ENCODE measurements at places on chromosomes 3 and 15.
A peak's percentile ranks its signal among the peaks of the same experiment; 100 is the strongest.

- no peak for DNase-seq
Observed at GRCh38 chr3:3134750-3135448, 8.2 kb downstream of the TRNT1 start.

DNA sequence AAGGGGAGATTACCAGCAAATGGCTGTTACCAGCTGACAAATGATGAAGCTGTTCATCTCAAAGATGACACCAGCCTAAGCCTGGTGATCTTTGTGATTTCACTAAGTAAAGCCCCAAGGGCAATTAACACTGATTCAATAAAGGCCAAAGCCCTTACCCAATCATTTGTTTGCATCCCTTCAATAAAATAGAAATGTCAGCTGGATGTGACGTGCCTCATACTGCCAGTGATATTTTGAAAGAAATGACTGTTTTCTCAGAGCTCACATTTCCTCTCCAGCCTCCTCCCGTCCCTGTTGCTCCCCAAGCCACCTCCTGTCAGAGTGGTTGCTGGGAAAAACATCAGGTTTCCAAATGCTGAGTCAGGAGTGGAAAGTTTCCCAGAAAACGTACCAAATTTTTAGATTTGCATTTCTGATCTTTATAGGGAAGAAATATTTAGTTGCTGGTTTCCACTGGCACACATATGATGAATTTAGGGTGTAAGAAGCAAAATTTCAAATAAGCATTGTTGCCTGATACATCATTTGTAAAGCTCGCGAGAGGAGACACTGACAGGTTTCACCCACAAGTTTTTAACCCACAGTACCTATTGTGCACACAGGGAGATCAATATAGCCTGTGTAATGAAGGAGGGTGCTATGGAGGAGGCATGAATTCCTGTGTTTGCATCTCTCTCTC is 21.0 kb downstream of the C2CD4A start:
- no peak for DNase-seq

GRCh38 chr3:4493941-4494894 is 1.1 kb downstream of the ITPR1 start:
- no peak for DNase-seq

- no peak for DNase-seq
Observed at GRCh38 chr3:54357301-54357700, 234.9 kb downstream of the CACNA2D3 start.

GRCh38 chr15:62112616-62113593 is 46.1 kb downstream of the C2CD4A start:
- no peak for DNase-seq

DNA sequence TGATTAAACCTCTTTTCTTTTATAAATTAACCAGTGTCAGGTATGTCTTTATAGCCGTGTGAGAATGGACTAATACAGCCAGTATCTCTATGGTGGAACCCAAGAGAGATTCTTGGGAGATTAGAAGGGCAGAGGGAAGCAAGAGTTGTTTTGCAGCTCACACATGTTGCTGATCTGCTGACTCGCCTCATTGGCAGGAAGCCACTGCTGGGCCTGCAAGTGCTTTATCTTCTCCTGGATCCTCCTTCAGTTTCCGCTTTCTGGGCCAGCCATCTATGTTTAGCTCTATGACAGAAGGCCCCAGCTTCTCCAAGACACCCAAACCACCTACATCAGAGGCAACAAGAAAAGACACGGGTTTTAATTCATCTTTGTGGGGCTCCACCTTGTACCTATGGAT is 23.4 kb upstream of the GALNT15 start:
- DNase-seq, result no peak

- no peak for DNase-seq
Observed at GRCh38 chr15:72972362-72972761, 79.9 kb upstream of the NEO1 start.

DNA sequence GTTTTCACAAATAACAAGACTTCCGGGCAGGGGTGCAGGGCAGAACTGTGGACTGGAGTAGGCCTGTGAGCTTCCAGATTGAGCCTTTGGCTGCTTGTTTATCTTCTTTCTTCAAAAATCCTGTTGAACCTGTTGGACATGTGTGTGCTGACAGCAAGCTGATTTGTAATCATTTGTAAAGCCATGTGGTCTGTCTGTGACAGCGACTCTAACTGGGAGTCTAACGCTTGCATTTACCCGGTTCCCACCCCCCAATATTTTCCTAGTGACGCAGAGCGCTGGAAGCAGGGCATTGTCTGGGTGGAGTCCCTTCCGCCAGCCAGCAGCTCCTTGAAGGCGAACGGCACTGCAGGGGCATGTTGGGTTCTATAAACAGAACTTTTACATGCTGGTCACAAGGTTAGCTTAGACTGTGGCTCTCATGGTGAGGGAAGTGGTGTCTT is 85.7 kb upstream of the MYZAP start:
- no peak for DNase-seq

DNA sequence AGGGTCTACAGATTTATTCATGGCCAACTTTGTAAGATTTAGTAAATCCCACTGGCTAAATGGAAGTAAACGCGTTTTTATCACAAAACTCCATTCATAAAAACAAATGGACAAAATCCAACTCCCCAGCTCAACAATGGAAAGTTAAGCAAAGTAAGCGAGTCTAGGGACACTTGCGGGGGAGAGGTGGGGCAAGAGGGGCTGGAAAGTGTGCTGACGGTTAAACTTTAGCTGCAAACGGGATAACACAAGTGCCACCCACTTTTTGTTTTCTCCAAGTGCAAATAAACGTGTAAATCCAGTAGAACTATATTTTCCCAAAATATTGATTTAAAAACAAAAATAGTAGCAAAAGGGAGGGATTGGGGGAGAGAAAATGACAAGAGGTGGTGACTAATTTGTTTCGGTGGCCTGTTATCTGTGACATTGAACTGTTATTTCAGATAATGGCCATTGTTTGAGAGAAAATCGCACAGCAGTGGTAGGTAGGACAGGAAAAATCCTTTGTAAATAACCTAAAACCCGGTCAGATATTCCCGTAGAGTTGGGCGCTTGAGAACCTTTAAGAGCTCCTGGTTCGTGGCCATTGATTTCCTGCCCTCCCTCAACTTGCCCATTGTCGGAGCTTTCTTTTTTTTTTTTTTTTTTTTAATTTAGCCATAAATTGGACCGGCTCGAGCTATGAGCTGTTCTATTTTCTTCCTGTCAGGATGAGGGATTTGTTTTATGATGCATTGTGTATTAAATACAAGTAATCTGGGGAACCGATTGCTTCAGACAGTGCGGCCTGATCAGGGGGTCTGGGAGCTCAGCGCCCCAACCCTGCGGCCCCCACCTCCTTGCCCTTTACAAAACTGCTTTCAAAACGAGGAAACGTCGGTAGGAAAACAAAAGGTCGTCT is 514.8 kb downstream of the MECOM start:
- DNase-seq, result no peak

- DNase-seq, result no peak
Observed at GRCh38 chr3:8619548-8619947, 25.1 kb downstream of the SSUH2 start.

DNA sequence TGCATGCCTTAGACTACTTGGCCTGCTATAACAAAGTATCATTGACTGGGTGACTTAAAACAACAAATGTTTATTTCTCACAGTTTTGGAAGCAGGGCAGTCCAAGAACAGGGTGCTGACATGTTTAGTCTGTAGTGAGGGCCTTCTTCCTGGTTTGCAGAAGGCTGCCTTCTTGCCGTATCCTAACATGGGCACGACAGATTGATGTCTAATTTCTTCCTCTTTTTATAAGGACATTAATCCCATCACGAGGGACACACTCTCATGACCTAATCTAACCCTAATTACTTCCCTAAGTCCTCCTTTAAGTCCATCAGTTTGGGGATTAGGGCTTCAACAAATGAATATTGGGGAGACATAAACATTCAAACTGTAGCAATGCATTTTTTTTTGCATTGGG is 10.9 kb upstream of the GOLGA8B start:
- no peak for DNase-seq

GRCh38 chr3:126159476-126159875 is 20.9 kb downstream of the ALDH1L1 start:
- DNase-seq, result no peak

GRCh38 chr3:108300103-108300849 is 3.9 kb downstream of the HHLA2 start:
- DNase-seq, result no peak

DNA sequence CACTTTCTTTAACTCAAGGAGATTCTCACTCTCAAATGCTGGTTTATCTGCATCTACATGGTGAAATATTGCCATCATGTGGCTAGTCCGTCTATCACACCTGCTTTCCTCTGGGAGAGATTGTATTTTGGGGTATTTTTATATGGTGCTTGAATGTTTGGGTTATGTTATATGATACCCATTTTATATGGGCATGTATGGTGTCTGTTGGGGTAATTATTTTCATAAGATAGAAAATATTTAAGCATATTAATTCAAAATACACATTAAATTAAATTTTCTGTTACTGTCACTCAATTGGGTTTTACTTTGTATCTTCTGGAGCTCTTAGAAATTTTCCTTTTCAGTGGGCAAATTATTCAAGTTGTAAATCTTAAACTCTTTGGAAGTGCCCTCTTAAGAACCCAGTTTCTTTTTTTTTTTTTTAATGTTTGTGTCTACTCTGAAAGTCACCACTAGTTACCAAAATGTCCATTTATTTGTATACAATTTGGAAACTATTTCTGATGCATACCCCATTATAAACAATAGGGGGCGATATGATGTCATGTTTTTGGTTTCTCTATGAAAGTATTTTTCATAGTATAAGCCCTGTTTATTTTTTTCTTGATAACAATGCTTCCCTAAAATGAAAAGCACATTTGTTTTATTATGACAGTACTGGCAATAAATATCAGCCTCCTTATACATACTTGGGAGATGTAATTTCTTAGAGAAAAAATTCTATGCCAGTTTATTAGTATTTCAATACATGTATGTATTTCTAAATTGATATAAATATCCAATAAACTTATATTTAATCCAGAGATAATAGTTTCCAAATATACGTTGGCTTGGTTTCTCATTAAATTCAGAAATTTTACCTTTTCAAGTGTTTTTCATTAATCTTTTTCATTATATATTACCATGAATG is 36.1 kb upstream of the PLSCR5 start:
- no peak for DNase-seq

DNA sequence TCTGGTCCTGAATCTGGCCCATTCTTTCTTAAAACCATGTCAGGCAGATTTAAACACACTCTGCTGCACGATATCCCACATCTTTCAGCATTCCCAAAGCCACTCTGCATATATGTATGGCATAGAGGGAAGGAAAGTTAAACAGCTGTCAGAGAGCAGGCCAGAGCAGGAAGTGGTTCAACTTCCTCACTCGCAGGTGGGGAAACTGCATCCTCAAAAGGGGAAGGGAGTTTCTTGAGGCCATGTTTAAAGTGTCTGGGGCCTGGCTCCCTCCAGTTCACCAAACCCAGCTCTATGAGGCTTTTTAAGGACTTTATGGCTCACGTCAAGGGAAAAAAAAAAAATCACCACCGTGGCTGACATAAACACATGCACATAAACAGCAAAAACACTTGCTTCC is 123.1 kb downstream of the OPA1 start:
- DNase-seq, result no peak

GRCh38 chr3:8516047-8516661 is 14.5 kb downstream of the LMCD1 start:
- no peak for DNase-seq

DNA sequence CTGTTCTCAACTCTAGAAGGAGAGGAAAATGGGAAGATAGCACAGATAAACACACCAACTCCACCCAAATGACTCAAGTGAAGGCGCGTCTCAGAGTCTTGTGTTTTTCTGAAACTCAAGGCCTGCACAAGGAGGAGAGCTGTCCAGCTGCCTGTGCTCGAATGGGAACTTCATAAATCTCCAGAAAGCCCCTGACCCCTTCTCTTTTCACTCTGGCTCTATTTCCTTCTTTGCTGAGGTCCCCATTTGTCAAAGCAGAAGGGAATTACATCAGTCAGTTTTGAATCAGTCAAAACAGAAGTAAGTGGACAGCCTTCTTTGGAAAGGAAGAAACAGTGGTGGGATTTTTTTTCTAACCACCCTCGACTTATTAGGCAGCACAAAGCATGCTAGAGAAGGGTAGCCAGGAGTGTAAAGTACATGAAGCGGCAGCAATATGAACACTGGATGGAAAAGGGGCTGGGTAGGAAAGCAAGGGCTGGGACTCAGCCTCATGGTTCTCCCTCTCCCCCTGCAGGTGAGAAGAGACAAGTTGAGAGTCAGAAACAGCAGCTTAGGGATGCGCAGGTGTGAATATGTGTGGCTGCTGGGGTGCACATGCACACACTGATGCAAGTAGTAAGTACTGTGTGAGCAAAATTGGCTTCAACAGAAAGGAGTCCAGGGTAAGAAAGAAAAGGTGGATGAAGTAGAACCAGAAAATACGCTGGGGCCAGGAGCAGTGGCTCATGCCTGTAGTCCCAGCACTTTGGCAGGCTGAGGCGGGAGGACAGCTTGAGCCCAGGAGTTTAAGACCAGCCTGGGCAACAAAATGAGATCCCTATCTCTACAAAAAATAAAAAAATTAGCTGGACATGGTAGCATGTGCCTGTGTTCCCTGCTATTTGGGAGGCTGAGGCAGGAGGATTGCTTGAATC is 36.6 kb upstream of the MAGEF1 start:
- DNase-seq, result no peak

DNA sequence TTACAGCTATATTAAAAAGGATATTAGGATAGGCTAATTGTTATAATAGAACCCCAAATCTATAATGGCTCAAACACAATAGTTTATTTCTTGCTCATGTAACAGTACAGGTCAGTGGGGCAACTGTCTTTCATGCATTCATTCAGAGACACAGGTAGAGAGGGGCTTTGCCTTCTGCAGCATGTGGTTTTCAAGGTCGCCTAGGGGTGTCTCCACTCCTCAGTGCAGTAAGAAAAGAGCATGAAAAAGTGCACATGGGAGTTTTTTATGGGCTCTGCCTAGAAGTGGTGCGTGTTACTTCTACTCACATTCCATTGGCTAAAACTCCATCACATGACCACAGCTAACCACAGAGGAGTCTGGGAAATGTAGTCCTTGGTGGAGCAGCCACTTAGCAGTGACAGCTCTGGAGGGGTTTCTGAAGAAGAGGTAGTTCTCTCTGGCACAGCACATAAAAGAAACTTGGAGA is 1.8 kb downstream of the ZBTB38 start:
- peak; percentile 24 for DNase-seq

- no peak for DNase-seq
Observed at GRCh38 chr3:21750831-21751391, at the start of gene ZNF385D. TSS of gene ZNF385D (minus strand) at chr3:21751210. CDS start at chr3:21750916, 294 bp downstream.

GRCh38 chr15:23853286-23853685 is 166.2 kb upstream of the NDN start:
- no peak for DNase-seq

DNA sequence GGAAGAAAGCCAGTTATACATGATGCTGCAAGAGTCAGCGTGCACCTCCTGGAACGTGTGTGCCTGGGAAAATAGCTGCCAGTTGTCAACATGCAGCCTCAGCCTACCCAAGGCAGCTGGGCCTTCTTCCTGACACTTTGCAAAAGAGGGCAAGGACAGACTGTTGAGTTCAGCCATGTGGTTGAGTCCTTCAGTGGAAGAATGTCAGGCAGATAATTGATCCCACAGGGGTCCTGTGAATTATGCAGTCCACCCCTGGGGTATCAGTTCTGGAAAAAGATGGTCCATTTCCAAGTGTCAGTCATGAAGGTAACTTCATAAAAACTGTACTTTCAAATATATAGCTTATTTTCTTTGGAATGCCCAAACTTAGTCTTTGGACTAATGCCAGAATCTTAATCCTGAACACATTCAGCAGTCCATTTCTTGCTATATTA is 79.6 kb downstream of the ARNT2 start:
- DNase-seq, result no peak

Data from activated CD8-positive, alpha-beta memory T cell treated with anti-CD3 and anti-CD28 coated beads for 4 hours (primary cell).